ENCODE measurements at places on chromosomes 7 and 10. TPM values are rescaled to one million over a fixed set of nuclear protein-coding genes. Genes with fewer than 3 reads are reported as not detected.

The GIMAP7 gene
- total RNA-seq, result not detected

The DKK1 gene
- total RNA-seq, result 0.56 TPM

The SPDYE2 gene
- not detected for total RNA-seq

The FFAR4 gene
- not detected for total RNA-seq

The KIAA1217 gene
- 30.6 TPM for total RNA-seq

The GDI2 gene
- 283 TPM for total RNA-seq

The WNT2 gene
- total RNA-seq, result 0.06 TPM

The GHITM gene
- total RNA-seq, result 125 TPM

The PNLIPRP2 gene
- total RNA-seq, result not detected

The EN2 gene
- total RNA-seq, result 0.81 TPM

The NXPH1 gene
- total RNA-seq, result not detected

The PIK3AP1 gene
- 7.1 TPM for total RNA-seq

The OR2A5 gene
- not detected for total RNA-seq

The PTPN12 gene
- 37.5 TPM for total RNA-seq

The PNLIPRP3 gene
- not detected for total RNA-seq

The SEMA4G gene
- total RNA-seq, result 2.5 TPM

The EEPD1 gene
- 0.93 TPM for total RNA-seq

The CALML3 gene
- not detected for total RNA-seq

The AKR1C8 gene
- total RNA-seq, result 0.23 TPM

The ZRANB1 gene
- total RNA-seq, result 29.1 TPM

The WDR86 gene
- 1.0 TPM for total RNA-seq

The ARHGAP21 gene
- 48.7 TPM for total RNA-seq

The PAPSS2 gene
- 1.4 TPM for total RNA-seq

The DDX56 gene
- total RNA-seq, result 88.5 TPM

The HOGA1 gene
- total RNA-seq, result 3.5 TPM

The LRRC4 gene
- total RNA-seq, result 1.4 TPM

The SLC26A3 gene
- total RNA-seq, result not detected

The PRKG1 gene
- 3.0 TPM for total RNA-seq

The COL1A2 gene
- 0.12 TPM for total RNA-seq

All from SJCRH30 (cell line).